Uterus (tissue), 4 donors: ENCODE measurements at places on chromosomes 6 and 20.

DNA sequence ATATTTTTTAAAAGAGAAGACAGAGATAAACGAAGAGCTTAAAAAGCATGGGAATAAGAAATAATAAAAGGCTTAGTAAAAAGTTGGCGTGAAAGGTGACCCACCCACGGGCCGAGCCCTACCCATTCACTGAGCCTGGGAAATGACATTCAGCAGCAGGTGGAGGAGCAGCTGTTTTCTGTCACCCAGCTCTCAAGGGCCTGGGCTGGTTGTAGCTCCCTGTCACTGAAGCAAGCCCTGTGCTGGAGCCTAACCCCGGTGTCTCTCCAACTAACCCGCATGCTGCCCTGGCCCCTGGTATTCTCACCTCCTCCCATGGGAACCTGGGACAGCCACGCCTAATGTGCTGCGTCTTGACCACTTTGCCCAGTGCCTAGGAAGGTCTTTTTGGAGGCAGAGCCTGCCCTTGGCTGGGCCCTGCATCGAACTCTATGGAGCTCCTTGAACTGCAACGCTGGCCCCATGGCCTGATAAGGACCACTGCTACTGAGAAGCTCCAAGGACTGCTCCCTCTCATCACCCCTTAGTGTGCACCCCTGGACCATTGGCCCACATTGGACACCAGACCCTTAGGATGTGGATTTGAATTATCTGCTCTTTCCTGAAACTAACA lies 68.8 kb upstream of the IYD start:
- H3K27me3 ChIP-seq = no peaks in the 10 kb centered on the region
- H3K36me3 ChIP-seq = no peaks in the 10 kb centered on the region
- H3K4me1 ChIP-seq = no peaks in the 10 kb centered on the region
- DNase-seq = no peak

GRCh38 chr20:32192698-32193097 lies 14.8 kb downstream of the PLAGL2 start:
- no peaks in the 10 kb centered on the region for H3K27me3 ChIP-seq
- H3K4me1 ChIP-seq = peaks cover 11% of the 10 kb centered on the region
- H3K4me3 ChIP-seq = no peak overlapping the region
- peak overlapping the region; percentile 22 for H3K27ac ChIP-seq

DNA sequence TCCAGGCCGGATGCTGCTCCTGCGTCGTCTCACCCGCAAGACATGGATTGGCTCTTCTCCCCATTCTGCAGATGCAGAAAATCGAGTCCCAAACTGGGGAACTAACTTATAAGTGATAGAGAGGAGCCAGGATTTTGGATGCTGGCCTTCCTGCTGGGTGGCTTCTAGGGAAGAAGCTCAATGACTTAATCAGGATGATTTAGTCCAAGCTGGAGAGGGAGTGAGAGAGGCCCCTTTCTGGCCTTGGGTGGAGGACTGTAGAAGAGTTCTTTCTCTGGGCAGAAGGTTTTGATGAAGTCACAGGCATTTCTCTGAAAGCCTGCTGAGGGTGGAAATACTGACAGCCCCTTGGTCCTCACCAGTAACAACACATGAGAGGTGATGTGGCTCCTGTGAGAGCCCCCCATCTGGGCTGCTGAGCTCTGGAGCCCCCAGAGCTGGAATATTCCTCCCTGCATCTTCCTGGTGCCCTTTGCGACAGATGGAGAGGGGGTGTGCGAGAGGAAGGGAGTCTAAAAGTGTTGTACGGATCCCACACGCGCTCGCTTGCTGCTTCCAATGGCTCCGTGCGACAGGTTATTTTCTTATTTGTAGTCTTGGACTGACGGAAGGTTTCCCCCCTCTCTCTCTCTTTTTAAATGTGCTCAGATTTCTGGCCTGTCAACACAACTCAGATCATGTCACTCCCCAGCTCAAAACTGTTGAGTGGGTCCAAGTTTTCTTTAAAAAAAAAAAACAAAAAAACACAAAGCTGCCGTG lies 3.5 kb downstream of the SIRPA start:
- H3K4me1 ChIP-seq = no peaks in the 10 kb centered on the region
- no peaks in the 10 kb centered on the region for H3K27me3 ChIP-seq

GRCh38 chr20:46800409-46800804 lies 91.0 kb downstream of the SLC2A10 start:
- no peaks in the 10 kb centered on the region for H3K36me3 ChIP-seq
- no peaks in the 10 kb centered on the region for H3K4me1 ChIP-seq
- no peak overlapping the region for H3K27ac ChIP-seq
- no peaks in the 10 kb centered on the region for H3K27me3 ChIP-seq

DNA sequence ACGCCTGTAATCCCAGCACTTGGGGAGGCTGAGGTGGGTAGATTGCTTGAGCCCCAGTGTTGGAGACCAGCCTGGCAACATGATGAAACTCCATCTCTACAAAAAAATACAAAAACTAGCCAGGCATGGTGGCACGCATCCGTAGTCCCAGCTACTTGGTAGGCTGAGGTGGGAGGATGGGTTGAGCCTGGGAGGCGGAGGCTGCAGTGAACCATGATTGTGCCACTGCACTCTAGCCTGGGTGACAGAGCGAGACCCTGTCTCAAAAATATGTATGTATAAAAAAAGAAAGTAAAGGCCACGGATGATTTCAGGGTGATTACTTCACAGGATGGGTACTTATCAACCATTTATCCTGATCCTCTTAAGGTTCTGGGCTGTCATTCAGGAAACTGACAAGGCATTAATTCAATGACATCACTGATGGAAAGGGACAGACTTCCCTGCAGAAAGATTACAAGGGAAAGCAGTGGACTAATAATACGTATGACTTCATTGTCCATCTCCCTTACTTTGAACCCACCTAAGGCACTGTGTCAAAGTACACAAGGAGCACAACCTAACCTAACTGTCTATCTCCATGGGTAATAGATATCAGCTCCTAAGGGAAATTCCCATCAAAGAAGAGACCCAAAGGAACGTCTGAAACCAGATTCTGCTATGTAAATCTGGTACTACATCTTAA lies 61.2 kb downstream of the ZMYND8 start:
- DNase-seq = no peak
- H3K27me3 ChIP-seq = no peaks in the 10 kb centered on the region
- H3K36me3 ChIP-seq = no peaks in the 10 kb centered on the region
- no peak overlapping the region for H3K4me3 ChIP-seq
- no peaks in the 10 kb centered on the region for H3K4me1 ChIP-seq
- no peak overlapping the region for H3K27ac ChIP-seq

DNA sequence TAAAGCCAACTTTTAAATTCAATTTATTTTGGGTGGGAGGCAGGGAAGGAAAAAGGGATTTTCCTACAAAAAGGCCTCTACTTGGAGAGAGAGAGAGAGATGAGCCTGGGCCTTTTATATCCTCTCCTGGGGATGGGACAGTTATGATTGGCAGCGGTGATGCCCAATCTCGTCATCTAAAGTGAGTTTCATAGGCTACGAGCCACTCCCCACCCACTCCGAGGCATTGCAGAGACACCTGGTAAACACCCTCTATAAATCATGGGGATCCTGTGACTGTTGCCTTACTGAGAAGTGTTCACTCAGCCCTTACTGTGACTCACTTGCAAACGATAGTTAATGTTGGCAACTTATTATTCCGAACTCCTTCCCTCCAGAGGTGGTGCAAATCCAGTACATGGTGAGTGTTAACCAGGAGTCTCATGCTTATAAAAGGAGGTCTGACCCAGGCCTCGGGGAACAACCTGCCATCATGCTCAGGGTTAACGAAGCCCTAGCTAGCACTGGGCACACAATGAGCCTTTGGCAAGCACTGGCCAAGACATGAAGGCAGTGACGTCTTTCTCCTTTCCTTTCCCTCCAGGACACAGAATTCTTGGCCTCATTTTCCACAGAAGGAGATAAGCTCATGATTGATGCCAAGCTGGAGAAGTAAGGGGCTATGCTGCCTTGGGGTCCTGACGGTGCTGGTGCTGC lies 20.5 kb downstream of the BPIFB4 start:
- no peaks in the 10 kb centered on the region for H3K27me3 ChIP-seq
- no peaks in the 10 kb centered on the region for H3K36me3 ChIP-seq
- H3K27ac ChIP-seq = no peak overlapping the region
- H3K4me3 ChIP-seq = no peak overlapping the region
- no peak for DNase-seq

DNA sequence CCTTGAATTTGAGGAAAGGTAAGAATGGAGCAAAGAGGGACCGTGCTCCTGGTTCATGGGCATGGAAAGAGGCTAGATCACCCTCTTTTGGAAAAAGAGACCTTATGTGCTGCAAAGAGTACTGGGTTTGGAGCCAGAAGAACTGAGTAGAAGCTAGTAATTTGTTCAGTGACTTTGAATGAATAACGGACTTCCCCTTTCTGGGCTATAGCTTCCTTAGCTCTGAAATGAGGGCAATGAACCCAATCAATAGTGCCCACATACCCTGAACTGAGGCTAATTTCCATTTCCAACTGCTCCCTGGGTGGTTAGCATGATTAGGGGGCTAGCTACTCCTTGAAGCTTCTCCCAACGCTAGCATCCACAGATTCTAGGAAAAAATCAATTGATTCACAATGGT lies 121.4 kb downstream of the UNC5CL start:
- H3K4me1 ChIP-seq = no peaks in the 10 kb centered on the region
- no peaks in the 10 kb centered on the region for H3K27me3 ChIP-seq
- no peak overlapping the region for H3K4me3 ChIP-seq
- no peaks in the 10 kb centered on the region for H3K36me3 ChIP-seq
- no peak overlapping the region for H3K27ac ChIP-seq

DNA sequence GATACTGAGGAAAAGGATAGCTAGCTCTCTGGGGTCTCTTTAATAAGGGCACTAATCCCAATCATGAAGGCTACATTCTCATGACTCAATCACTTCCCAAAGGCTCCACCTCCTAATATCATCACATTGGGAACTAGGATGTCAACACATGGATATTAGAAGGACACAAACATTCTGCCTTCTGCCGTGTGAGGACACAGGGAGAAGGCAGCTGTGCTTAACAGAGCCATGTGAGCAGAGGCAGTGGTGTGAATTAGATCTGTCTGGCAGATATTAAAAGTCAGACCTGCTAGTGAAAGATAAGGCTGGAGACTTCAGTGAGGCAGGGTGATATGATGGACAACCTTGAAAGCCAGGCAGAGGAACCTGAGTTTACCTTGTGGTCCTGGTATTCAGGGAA lies 341.9 kb downstream of the ARHGAP18 start:
- no peaks in the 10 kb centered on the region for H3K27me3 ChIP-seq
- no peak overlapping the region for H3K4me3 ChIP-seq
- H3K36me3 ChIP-seq = no peaks in the 10 kb centered on the region
- H3K27ac ChIP-seq = no peak overlapping the region
- no peak for DNase-seq
- no peaks in the 10 kb centered on the region for H3K4me1 ChIP-seq

DNA sequence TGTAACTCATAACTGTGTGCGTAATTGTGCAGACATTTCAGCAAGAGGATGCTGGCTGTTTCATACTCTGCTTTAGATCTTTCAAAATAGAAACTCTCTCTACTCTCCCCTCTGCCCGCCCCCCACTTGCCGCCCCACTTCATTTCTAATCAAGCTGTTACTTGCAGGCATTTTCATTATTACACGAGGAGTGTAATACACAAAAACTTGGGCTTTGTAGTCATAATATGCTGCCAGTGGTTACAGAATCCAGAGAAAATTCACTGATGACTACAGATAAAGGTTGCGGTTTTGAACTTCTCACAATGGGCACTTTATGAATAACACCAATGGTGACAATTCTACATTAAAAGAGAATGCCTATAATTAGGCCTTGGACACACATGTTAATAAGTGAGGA lies 194.0 kb upstream of the POU3F2 start:
- H3K4me1 ChIP-seq = no peaks in the 10 kb centered on the region
- no peak overlapping the region for H3K27ac ChIP-seq
- H3K36me3 ChIP-seq = no peaks in the 10 kb centered on the region
- no peak overlapping the region for H3K4me3 ChIP-seq
- no peaks in the 10 kb centered on the region for H3K27me3 ChIP-seq
- no peak for DNase-seq

- peaks cover 4% of the 10 kb centered on the region for H3K27me3 ChIP-seq
- H3K27ac ChIP-seq = no peak overlapping the region
- peaks cover 16% of the 10 kb centered on the region for H3K4me1 ChIP-seq
- DNase-seq = no peak
Measured at GRCh38 chr20:64047046-64047389, 2.4 kb downstream of the SOX18 start.

DNA sequence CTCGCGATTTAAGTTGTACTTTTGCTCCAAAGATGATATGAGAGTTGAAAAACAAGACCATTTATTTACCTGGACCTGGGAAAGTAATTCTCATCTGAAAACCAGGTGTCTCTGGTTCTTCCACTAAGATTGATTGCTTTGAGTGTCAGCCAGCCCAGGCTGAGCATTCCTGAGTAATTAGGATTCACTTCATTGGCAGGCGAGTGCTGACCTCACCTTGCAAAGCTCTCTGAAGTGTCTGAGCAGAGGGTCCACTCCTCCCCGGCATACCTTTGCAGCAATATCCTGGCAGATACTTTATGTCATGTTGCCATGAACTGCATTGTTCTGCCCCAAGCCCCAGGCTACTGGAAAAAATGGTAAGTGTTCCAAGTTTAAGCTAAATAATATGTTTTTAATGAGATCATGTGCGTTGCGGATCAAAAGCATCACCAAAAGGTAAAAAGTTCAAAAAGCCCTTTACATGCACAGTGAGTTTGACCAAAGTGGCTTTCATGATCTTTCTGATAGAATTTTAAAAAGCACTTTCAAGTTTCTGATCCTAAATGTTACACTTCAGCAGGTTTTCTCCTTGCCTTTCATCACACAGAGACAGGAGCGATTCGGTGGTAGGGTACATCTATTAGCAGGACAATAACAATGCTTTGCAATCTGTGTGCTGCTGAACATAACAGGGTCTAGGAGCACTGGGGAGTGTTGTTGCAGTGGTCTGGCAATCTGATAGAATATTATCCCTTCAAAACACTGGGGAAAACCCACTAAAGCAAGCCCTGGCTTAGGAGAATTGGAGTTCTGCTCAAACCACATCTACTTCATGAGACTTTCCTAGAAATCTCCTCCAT lies 127.8 kb upstream of the EEF1E1 start:
- no peak overlapping the region for H3K27ac ChIP-seq
- H3K27me3 ChIP-seq = no peaks in the 10 kb centered on the region
- H3K36me3 ChIP-seq = no peaks in the 10 kb centered on the region
- H3K4me3 ChIP-seq = no peak overlapping the region

GRCh38 chr6:128179876-128180438 lies 279.1 kb upstream of the THEMIS start:
- no peak for DNase-seq
- H3K4me3 ChIP-seq = no peak overlapping the region
- no peaks in the 10 kb centered on the region for H3K27me3 ChIP-seq
- H3K27ac ChIP-seq = no peak overlapping the region
- no peaks in the 10 kb centered on the region for H3K36me3 ChIP-seq
- no peaks in the 10 kb centered on the region for H3K4me1 ChIP-seq
